ENCODE measurements at places on chromosomes 7 and 10.

GRCh38 chr10:104731192-104731591 is 90.1 kb downstream of the SORCS3 start:
- DNase-seq: no peak

DNA sequence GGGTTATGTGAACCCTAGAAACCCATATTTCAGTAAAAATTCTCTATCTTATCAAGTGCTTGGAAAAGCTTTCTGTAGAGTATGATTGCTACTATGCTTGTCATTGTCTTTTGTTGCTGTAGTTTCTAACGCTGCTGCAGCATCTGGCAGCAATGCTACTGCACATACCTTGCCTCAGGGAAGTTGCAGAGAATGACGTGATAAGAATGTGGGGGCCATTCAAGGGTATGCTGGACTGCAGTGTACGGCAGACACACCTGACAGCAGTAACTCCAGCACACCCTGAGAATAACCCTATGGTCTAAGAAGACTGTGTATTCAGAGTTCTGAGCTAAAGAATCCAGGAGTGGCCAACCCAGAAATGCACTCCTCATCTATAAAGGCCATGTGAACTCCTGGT is 20.5 kb downstream of the TRIM4 start:
- peak; percentile 45 for DNase-seq

DNA sequence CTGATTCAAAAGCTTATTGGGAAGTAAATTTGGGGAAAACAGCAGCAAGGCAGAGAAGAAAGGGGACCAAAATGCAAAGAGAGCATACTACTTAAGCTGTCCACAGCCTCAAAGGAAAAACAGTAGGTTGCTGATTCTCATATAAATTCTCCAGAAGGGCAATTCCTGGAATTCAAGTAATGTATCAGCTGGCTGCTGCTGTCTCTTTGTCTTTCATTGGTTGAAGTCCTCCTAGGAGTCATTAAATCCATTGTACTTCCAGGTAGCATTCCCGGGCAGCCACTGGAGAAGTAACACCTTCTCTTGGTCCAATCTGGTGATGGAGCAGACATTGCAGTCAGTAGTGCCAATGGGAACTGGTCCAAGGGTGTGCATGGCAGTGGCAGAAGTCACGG is 22.7 kb downstream of the BET1 start:
- DNase-seq: peak; percentile 4

- DNase-seq: no peak
Observed at GRCh38 chr7:131384286-131384635, 56.6 kb downstream of the MKLN1 start.

GRCh38 chr10:1978584-1978983 is 241.3 kb upstream of the ADARB2 start:
- no peak for DNase-seq

DNA sequence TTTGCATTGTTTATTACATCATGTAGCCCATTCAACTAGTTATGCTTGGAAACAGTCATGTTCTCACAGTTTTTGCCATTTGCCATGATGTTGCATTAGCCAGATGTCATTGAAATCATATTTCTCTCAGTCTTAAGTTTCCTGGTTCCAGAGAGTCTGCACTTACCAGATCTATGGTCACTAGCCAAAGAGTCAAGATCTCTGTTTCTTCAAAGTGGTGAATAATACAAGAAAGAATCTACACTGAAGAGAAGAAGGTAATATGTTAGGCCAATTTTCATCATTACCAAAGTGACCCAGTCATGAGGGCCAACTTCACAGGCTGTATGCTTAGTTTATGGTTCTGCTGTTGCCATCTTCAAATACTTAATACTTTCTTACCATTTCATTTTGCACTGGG is 89.0 kb upstream of the PHYHIPL start:
- no peak for DNase-seq

DNA sequence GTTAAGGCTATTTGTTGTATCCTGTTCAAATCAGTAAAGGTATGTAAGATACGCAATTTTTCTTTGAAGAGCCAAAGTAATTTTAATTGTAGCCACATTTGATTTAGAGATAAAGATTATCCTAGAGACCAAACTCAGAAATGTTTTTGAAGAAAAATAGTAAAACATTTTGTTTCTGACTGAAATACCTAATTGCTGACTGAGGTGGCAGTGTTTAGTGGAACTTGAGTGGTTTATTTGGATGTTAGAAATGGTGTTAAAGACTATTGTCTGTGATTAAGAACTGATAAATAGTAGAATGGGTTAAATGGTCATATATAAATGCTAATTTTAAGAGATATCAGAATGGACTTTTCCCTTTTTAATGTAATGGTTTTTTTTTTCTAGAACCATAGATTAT is 15.3 kb downstream of the EDRF1 start:
- no peak for DNase-seq

DNA sequence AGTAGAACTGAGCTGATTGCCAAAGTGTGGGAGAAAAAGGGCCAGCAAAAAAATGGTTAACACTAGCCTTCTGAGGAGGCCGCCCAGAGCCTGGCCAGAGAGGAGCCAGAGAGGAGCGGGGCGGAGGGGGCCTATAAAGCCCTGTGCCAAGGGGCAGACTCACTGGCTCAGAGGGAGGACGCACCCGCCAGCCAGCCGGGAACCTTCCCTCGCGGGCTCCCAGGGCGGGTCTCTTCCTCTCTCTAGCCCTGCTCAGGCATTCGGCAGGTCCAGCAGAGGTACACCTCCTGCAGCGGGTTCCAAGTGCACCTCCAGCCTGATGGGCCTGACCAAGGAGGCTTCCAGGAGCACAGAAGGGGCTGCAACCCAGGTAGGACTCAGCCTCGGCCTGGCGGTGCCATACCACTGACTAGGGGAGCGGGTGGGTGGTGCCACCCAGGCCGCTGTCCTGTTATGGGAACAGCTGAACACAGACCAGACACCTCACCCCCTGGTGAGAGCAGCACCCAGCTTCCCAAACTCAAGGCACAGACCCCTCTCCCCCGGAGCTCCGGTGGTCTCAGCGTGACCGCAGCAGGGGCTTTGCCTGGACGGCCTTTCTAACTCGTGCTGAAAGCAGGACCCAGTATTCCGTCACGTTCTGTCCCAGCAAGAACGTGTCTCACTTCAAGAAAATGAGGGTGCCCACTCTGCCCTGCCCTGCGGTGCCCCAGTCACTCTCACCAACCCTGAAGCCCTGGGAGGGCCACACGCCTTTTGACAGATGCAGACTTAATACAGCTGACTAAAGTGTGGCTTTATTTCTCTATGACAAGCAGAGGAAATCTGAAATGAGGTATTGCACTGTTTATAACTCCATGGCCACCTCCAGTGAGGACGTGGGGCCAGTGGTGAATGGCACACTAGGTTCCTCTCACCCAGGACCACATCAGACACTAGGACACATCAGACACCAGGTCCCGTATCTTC is at the start of gene GPER1:
TSS of gene GPER1 (plus strand) at position 162 of the 969 bp plus-strand sequence. CDS start 3,616 bp downstream, outside the sequence.
- DNase-seq: peak; percentile 64

DNA sequence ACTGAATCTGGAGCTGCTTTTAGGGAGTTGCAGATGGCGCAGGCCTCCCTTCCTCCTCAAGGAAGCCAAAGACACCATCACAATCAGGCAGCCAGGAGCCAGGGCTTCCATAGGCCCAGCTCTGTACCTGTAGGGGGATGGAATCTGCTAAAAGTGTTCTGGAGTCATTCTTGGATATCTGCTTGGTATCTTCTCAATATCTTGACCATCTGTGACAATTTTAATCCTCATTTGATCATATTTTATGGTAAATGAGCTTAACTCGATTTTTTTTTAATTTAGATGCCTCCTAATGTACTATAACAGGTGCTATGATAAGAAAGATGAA is 3.1 kb downstream of the ST7 start:
- DNase-seq: no peak

DNA sequence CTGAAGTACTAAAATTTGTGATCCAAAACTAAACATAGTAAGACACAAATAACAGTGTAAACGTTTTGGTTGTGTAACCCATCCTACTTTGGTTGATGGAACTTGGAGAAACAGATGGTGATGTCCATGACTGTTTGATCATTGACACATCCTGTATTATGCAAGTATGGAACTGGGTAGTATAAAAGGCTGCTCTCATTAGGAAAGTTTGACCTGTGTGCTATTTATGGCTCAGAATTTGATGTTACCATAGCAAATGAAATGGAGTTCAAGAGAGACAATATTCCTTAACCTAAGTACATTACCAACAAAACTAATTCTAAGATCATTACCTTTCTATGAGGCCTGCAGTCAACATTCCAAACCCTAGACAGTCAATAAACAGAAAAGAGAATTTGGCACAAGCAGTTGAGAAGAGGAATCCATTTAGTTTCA is 39.9 kb downstream of the DKK1 start:
- no peak for DNase-seq

GRCh38 chr10:78910021-78910420 is 158.7 kb upstream of the ZMIZ1 start:
- DNase-seq: no peak

DNA sequence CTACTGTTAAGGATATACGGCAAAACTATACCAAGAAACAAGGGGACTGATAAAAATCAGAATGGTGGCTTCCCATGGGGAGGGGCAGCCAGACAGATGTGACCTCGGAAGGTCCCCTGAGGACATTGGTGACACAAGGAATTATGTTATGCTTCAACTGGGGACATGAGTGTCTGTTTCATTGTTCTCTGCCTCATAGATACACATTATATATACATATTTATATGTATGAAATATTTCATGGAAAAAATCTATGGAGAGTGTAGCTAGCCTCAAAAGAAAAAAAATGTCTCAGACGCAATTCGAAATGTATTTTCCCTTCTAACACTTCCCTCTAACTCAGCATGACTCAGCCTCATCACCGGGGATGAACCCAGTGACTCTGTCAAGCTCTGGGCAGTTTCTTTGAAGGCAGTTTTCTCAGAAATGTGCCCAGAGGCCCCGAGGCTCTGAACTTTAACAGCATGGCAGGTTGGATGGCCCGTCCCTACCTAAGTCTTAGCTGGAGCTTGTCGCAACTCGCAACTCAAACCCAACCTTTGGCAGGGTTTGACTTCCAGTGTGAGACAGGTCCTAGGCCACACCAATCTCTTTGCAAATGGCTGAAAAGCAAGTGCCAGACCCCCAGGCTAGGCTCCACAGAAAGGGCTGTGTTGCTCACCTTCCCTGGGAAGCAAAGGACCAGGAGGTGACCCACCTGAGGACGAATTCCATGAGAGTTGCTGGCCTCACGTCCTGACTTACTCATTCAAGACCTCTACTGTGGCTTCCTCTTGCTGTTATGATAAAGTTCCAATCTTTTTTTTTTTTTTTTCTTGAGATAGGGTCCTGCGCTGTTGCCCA is 86.9 kb downstream of the CARD11 start:
- peak; percentile 75 for DNase-seq

- DNase-seq: no peak
Observed at GRCh38 chr7:121019018-121019417, 30.5 kb downstream of the CPED1 start.

DNA sequence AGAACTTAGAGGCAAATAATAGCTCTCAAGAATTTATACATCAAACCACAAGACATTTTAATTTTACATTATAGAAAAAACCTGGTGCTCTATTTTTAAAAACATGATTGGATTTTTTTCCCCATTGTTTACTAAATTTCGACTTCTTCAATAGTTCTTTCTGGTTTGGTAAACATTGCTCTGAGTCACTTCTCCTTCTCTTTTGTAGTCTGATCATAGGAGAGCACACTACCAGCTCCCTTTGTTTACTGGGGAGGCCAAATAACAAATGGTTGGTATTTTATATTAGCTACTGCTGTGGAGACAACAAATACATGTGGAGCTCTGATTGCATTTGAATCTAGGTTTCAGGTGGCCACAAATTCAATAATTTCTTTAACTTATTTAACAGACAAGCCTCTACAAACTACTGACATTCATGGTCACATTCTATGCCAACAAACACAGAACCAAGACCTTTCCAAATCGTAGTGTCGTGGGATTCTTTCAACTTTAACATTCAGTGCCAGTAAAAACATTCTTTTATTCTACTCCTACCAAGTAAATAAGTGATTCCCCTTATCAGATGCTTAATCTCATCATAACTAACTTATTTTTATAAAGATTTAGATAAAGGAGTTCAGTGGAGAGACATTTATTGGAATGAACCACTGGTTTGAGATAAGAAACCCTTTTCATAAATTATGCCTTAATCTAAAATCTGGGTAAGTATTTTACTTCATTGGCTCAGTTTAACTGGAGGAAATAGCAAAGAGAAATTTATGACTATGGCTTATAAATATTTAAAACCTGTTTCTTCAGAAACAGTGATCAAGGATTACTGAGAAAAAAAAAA is 17.7 kb upstream of the FXYD4 start:
- no peak for DNase-seq

GRCh38 chr7:43535031-43535451 is 47.9 kb upstream of the STK17A start:
- DNase-seq: no peak

- DNase-seq: no peak
Observed at GRCh38 chr7:84631913-84632312, 437.3 kb upstream of the SEMA3A start.

- no peak for DNase-seq
Observed at GRCh38 chr7:29017713-29018112, 59.6 kb upstream of the TRIL start.

- no peak for DNase-seq
Observed at GRCh38 chr7:43768887-43769272, 10.4 kb downstream of the BLVRA start.

- no peak for DNase-seq
Observed at GRCh38 chr10:81498011-81498551, 376.9 kb upstream of the NRG3 start.

DNA sequence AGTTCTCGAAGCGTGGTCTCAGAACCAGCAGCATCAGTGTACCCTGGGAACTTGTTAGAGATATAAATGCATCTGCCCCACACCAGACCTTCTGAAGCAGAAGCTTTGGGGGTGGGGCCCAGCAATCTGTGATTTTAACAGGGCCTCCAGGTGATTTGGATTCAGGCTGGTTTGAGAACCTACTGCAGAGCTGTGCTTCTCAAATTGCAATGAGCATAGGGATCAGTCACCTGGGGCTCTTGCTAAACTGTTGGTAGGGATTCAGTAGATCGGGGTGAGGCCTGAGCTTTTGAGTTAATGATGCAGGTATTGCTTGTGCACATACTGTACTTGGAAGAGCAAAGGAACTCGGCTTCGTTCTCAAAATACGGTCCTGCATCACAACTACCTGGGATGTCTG is 243.6 kb upstream of the PODXL start:
- DNase-seq: no peak

DNA sequence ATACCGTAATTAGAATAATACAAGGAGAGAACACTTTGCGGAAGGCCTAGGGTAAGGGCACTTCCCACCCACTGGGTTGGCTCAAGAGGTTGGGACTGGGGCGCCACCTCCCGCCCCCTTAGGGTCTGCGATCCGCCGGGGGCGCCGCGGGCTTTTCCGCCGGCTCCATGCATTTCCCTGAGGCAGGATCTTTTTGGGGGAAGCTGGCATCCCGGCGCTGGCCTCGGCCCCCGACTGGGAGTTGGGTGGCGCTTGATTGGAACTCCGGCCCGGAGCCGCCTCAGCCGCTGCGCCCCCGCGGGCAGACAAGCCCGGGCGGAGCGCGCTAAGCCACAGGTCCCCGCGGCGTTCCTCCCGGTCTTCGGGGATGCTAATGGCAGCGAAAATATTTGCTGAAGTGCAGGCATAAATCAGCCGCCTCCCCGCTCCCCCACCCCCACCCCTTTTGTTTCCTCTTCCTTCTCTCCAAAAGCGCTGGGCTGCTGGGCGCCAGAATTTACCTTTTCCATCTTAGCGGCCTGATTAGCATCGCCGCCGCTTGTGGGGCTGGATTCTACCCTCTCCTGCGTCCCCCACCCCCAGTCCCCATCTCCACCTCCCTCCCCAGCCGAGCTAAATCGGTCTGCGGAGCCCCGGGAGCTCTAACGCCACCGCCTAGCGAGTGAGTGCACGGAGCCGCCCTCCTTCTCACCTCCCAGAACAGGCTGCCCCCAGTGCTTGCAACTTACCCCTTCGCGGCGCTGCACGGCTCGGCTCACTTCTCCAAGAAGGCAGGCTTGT is 5.1 kb downstream of the UNC5B start:
- no peak for DNase-seq

GRCh38 chr10:78655979-78656378 is 412.8 kb upstream of the ZMIZ1 start:
- no peak for DNase-seq

Data from ELF-1 (cell line).